ENCODE measurements at places on chromosomes 1 and 21.

DNA sequence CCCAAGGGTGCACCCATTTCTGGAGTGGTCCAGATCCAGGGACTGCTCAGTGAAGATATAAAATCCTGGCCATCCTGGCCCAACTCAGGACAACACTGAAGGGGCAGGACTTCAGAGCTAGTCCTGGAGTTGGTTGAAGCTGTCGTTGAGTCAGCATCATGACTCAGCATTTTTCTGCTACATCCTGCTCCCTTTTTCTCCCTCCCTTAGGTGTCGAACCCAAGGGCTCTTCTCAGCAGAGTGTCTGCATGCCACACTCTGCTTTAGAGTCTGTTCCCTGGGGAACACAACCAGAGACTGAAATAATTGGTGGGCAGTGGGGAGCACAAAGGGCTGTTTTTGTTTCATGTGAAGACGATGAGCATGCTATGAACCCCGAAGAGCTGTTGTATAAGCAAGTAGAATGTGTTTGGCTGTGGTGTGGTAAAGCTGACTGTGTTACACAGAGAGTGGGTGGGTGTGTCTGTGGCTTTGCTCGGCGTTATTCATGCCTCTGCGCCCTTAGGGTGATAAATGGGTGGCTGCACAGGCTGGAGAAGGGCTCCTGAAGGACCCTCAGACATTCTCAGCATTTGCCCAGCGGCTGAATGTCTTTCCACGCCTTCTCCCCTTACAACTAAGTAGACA lies 167.2 kb downstream of the CYYR1 start:
- no peak for DNase-seq

GRCh38 chr1:248804771-248805681 lies 20.7 kb downstream of the SH3BP5L start:
- no peak for DNase-seq

DNA sequence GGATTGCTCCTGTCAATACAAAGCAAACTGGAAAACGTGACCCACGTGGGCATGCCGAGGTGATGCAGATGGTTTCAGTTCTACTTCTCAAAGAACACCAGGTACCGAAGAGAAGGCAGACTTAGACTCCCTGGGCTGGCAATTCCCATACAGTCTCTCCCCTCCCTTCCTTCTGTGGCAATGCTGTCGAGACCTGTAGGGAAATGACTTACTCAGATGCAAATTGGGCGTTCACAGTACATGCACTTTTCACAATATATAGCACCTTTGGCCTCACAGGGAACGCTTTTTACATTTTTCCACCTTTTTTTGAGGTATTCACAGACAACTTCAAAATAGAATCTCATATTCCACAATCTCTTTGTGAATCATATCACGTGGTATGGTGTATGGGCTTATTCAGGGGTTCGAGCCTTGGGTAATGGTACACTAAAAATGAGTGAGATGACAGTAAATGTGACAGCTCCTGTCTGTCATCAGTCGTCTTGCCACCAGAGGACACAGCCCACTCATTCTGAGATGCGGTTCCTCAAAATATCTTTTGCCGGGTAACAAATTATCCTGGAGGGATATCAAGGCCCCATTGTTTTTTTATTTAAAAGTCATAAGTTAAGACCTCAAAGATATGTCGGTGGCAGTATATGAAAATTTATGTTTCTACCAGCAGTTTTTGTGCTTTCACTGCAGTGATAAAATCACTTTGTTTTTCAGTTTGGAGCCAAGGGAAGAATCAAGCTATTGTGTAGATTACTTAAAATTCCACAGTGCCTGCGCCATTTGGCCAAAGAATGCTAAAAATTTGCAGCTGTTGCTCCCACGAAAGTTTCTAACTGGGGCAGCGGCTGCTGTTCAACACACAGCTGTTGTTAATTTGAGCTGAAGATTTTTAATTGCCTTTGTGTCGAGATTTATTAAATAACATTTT lies 168.4 kb downstream of the ZZZ3 start:
- no peak for DNase-seq

GRCh38 chr21:39533545-39534380 lies 79.0 kb upstream of the B3GALT5 start:
- no peak for DNase-seq

DNA sequence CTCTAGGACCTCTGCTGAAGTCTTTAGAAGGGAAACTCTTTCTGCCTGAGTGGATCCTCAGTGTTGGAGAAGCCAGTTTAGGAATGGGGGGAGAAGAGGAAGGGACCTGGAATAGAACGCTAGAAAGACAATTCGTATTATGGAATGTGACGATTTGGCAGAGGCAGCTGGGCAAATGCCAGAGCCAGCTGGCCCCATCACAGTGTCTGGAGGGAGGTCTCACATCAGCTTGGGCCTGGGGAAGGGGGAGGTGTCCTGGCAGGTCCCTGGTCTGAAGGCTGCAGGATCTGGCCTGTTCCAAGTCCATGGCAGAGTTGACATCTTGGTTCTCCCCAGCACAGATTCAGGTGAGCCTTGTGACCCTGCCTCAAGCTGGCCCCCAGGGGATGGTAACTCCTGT lies 11.3 kb downstream of the TMCC2 start:
- no peak for DNase-seq

GRCh38 chr1:34975771-34976170 lies 9.4 kb downstream of the TMEM35B start:
- no peak for DNase-seq

DNA sequence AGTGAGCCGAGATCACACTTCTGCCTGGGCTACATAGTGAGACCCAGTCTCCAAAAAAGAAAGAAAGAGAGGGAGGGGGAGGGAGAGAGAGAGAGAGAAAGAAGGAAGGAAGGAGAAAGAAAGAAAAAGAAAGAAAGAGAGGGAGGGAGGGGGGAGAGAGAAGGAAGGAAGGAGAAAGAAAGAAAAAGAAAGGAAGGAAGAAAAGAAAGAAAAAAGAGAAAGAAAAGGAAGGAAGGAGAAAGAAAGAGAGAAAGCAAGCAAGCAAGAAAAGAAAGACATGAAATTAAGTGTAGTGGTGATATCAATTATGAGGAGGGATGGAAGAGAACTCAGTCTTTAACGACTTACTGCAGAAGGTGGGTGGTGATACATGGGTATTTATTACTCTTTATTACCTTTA lies 38.5 kb downstream of the CA6 start:
- no peak for DNase-seq

DNA sequence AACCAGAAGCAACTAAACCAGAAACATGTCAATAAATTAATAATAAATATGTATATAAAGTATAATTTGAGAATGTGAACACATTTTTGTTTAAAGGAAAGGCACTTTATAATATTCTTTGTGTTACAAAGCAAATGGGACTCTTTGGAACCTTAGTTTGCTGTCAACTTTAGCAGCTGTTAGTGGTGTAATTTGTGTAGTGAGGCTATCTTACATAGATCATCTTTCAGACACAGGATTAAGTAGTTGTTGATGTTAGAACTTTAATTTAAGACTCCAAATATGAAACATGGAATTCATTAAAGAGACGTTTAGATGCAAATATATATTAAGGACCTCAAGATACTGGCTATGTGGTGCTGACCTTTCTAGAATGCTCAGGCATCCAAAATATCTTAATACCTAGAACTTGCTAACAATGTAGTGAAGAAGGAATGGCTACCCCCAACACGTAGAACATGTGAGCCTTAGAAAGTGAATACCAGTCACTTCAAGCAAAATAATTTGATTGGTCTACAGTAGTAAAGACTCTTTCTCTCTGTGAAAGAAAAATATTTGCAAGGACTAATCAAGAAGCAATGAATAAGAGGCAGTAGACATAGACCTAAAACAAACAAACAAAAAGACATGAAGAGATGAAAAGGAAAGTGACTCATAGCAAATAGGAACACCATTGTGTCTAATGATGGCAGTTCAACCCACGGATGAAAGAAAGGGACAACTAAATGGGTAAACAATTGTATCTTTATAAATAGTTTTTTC lies 811.4 kb downstream of the USP25 start:
- DNase-seq = no peak
